ENCODE measurements at places on chromosomes 2 and 18.

- no peak for DNase-seq
Measured at GRCh38 chr2:228722311-228722710, 540.8 kb upstream of the SPHKAP start.

DNA sequence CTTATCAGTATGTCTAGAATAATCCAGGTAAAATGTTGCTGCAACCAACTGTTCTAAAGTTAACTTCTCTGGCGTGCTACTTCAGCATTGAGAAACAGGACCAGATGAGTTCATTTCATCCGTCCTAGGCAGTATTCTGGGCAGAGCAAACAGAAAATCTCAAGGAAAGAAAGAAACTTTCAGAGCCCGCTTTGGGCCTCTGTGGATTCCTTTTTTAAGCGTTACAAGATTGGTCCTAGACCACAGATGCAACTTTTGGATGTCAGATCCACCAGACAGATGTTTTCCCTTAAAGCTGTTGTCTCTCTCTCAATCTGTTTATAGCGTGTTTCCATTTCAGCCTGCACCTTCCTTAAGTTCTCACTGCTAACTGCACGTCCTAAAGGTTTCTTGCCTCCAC is 75.0 kb downstream of the BCL2 start:
- no peak for DNase-seq

GRCh38 chr2:120566331-120567035 is 169.2 kb upstream of the GLI2 start:
- peak; percentile 82 for DNase-seq

GRCh38 chr18:59900222-59901128 is 679 bp downstream of the PMAIP1 start:
- DNase-seq: peak; percentile 64

GRCh38 chr2:103809941-103810441 is 1043.9 kb upstream of the POU3F3 start:
- peak; percentile 81 for DNase-seq

GRCh38 chr2:26970928-26971627 is 641 bp downstream of the MAPRE3 start:
- DNase-seq: no peak

DNA sequence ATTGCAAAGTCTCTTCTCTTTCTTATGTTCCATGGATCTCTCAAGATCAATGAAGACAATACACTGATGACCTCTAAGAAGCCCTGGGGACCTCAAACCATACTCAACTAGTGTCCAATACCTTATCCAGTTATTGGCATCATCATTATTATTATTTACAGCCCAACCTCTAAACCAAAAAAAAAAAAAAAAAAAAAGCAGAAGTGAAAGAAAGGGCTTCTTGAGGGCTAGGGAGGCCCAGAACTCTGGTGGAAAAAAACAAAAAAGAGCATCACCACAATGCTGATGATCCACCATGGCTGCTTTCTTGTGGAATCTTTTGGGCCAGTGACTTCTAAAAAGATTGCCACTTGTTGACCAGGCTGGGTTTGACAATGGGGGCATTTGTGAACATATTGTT is 324.9 kb downstream of the LPIN1 start:
- no peak for DNase-seq

DNA sequence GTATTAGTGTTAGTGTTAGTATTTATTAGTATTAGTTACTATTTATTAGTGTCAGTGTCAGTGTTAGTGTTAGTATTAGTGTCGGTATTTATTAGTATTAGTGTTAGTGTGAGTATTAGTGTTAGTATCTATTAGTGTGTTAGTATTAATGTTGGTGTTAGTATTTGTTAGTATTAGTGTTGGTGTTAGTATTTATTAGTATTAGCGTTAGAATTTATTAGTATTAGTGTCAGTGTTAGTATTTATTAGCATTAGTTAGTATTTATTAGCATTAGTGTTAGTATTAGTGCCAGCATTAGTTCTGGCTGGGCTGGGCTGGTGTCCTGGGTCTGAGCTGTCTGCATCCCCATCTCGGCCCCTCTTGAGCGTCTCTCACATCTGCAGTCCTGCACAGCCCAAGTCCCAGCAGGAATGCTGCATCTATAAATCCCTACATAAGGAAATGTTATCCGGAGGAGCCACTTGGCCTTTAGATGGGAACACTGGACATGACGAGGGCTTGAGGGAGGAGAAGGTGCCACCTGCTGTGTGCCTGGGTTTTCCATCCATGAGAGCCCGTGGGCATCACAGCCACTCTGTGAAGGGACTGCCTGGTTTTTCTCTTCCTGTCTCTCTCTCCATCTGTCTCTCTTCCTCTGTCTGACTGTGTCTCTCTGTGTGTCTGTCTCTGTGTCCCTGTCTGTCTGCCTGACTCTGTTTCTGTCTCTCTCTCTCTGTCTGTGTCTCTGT is 33.6 kb downstream of the TWIST2 start:
- no peak for DNase-seq

GRCh38 chr2:36556842-36557241 is 41.1 kb downstream of the FEZ2 start:
- DNase-seq: no peak

- no peak for DNase-seq
Measured at GRCh38 chr2:121071034-121071504, 213.9 kb downstream of the TFCP2L1 start.

DNA sequence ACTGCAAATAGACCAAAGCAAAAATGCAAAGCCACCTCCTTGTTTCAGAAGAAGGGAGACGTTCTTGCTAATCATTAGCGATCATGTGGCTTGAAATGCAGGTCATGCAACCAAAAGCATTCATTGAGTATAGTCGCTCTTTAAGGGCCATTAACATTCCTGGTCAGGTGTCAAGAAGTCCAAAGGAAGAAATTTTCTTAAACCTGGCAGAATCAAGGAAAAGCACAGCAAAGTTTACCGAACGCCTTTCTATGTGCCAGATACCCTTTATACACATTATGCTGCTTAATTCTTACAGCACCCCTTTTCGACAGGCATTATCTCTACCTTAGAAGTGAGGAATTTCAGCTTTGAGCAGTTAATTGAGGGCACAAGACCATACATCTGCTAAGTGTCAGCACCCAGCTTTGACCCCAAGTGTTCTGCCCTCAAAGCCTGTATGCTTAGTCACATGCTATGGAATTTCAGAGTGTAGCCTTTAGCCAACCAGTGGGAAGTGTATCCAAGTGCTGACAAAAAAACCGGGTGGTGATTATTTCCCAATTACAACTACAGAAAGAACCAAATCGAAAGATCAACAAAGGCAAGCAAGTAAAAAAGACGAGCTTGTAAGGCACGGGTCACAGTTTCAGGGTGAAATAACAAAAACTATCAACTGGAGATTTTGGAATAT is 70.8 kb downstream of the EPHA4 start:
- peak; percentile 96 for DNase-seq

- DNase-seq: no peak
Measured at GRCh38 chr2:111204706-111205105, 84.0 kb downstream of the BCL2L11 start.

DNA sequence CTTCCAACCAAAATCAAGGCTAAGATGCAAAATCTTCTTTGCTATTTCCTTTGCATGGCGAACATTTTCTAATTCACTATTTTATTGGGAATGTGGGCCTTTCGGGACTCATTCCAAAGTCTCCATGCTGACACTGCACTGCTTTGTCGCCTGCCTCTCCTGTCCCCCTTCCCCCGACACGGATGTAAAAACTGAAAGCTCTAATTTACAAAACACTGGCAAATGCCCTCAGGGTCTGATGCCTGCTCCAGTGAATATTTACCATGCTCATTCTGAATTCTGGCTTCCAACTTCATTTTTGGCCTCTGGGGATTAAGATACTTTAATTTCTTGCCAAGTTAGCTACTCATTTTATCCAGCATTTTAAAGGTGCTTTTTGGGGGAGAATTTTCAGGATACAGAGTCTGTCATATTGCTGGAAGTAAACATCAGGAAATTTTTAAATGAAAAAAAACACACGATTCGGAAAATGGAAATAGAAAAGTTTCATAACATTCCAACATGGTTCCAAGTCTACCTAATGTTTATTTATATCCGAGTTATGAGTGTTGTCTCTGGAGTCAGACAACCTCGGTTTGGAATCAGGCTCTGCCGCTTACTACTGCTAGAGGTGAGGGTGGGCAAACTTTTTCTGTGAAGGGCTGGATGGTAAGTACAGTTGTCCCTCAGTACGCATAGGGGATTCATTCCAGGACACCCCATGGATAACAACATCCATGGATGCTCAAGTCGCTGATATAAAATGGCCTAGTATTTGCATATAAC is 14.6 kb upstream of the LTBP1 start:
- DNase-seq: peak; percentile 24

- no peak for DNase-seq
Measured at GRCh38 chr2:239225371-239225851, 175.4 kb downstream of the HDAC4 start.

GRCh38 chr18:13318731-13319501 is 100.4 kb downstream of the LDLRAD4 start:
- no peak for DNase-seq

DNA sequence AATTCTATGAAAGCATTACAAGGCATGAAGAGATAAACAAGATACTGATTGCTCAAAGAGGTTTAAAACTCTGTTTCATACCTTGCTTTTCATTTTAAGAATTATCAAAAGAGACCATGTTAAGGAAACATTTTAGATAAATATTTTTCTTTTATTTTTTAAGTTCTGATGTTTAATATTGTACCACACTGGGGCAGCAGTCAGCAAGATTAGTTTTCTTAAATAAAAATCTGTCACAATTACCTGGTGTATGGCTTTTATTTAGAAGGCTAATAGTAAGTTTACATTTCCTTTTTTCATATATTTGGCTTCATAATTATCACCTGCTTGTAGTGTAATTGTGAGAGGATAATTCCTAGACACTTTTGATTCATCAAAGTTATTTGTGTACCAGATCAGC is 46.4 kb downstream of the ZNF804A start:
- DNase-seq: no peak

- DNase-seq: peak; percentile 85
Measured at GRCh38 chr2:207138627-207139297, 27.0 kb downstream of the KLF7 start.

DNA sequence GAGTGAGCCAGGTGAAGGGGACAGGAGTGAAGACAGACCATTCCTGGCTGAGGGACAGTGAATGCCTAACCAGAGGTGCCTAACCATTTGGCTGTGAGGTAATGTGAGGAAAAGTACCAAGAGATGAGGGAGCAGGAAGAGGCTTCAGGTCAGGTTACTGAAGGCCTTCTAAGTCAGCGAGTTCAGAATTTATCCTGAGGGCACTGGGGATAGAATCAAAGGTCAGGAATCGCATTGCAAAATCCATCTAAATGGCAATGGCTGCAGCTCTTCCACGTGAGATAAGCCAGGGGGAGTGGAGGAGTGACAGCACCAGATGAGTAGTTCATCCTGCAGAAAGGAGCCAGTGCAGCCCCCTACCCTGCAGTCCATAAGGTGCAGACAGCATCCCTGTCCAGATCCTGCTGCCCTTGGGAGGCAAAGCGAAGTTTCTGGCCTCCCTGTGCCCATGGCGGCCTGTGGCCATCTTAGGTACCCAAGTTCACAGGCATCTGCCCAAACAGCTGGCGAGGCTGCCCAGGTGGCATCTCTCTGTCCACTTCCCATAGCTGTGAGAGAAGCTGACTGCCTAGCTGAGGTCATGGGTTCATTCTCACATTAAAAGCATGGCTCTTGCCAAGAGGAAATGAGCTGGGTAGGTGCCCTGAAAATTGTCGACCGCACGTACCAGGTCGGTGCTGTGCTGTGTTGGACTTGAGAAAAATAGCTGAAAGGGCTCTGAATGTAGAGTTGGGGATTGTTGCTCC is 49.5 kb downstream of the CYP27C1 start:
- no peak for DNase-seq

GRCh38 chr2:218582076-218582475 is 13.4 kb downstream of the CNOT9 start:
- DNase-seq: peak; percentile 71

DNA sequence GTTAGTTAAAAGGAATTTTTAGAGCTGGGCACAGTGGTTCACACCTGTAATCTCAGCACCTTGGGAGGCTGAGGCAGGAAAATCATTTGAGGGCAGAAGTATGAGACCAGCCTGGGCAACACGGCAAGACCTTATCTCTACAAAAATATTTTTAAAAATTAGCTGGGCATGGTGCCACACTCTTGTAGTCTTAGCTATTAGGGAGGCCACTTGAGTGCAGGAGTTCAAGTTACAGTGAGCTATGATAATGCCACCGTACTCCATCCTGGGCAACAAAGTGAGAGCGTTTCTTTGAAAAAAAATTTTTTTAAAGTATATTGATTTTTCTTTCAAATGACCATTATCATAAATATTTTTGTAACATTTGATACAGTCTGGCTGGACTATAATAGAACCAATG is 93.6 kb upstream of the FAM117B start:
- DNase-seq: no peak

DNA sequence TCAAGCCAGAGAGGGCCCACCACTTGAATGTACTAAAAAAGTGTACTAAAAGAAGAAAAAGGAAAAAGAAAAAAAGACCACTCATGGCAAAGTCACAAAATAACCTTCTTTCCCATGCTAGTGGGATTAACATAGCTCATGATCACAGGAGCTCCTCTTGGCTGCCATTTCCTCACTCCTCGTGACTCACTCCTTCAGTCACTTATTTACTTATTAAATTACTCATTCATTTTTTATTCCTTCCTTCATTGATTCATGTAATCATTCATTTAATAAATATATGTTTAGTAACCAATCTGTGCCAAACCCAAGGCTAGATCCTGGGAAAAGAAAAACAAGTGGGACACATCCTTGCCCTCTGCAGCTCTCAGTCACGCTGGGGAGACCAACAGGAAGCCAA is 300.5 kb downstream of the INSIG2 start:
- DNase-seq: peak; percentile 87

DNA sequence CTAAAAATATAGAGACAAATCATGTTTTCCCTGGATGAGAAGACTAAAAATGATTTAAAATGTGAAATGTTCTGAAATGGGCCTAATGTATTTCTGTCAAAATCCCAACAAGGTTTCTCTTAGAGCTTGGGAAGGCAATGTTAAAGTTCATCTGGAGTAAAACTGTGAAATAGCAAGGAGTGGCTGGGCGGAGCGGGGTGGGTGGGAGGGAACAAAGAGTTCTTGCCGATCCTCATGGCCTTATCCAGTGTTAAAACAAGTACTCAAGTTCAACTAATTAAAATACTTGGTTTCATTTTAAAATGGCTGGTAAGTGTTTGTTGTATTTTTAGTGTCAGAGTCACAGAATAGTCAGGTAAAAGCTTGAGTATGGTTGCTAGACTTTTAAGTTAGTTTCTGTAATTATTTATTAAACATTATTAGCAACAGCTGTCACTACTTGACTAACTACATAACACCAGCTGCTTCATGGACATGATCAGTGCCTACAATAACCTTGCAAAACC is 87.3 kb downstream of the RTN4 start:
- no peak for DNase-seq

- DNase-seq: no peak
Measured at GRCh38 chr2:166115589-166115988, 12.2 kb downstream of the SCN1A start.

- peak; percentile 97 for DNase-seq
Measured at GRCh38 chr2:71498261-71498701, 44.9 kb downstream of the DYSF start.

GRCh38 chr2:162430323-162430722 is 86.4 kb downstream of the GCA start:
- peak; percentile 40 for DNase-seq

GRCh38 chr2:196195302-196195701 is 23.9 kb upstream of the STK17B start:
- DNase-seq: no peak

Data from renal cortical epithelial cell (primary cell).